ENCODE measurements at places on chromosomes 5 and 9.

DNA sequence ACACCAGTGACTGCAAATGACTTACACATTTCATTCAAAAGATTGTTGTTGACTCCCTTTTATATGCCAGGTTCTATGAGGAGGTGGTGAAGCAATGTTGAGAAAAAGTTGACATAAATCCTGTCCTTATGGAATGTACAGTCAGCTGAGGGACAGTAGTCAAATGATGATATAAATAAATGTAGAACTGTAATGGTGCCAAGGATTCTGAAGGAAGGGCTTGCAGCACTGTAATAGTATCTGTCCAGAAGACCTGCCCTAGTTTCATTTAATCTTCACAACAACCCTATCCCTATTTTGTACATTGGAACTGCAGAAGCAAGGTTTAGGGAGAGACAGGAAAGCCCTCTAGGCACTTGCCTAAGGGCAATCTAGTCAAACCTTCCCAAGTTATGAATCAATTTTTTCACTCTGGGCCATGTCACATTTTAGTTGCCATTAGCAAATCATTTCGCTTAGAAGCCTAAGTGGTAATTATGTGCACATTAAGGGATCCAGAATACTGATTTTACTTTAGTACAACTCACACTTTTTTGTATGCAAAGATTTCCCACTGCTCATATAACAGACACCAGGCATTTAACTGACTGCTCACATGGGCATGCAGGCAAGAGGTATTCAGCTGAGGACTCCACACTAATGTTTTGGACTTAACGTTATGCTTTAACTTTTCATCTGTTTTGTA lies 34.5 kb upstream of the LIFR start:
- DNase-seq, result no peak

DNA sequence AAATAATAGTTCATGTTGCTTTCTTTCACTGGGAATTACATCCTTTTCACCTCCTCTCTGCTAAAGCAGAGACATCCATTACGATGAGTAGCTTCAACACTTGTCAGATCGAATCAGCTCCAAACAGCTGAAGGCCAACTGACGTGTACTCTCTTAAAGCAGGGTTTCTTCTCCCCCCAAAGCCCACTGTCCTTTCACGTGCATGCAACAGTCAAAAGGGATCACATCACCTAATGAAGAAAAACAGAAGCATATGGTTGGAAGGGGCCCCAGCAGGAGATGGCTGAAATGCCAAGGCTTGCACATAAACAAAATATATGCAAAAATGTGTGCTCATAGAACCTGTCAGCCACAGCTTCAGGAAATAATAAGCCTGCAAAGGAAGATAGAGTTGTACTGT lies 421.6 kb downstream of the ANXA1 start:
- DNase-seq, result no peak

DNA sequence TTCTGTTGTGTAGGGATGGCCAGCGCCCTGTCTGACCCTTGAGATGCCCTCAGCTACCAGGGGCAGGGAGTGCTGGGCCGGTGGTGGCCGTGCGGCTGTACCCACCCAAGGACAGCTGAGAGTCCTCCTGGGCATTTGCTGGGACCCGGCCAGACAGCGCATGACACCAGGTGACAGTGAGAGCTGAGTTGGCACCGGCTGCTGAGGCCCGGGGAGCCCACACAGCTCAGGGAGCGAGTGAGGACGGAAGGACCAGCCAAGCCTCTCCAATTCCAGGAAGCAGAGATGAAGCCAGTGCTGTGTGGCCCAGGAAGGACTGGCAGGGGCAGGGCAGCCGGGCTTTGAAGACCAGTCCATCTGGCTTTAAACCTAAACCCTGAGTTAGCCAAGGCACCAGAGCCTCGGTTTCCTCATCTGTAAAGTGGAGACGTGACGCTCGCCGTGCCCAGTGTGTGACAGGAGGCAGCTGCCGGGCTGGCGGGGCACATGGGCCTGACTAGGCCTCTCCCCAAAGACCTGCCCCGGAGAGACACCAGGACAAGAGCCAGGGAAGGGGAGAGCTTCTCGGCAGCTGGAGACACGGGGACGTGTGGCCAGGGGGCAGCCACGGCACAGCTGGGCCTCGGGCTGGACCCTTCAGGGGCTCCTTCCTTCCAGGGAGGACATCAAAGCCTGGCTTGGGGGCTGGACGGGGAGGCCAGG lies 3.0 kb upstream of the AGPAT2 start:
- no peak for DNase-seq

GRCh38 chr9:130051855-130052254 lies 1.9 kb upstream of the GPR107 start:
- DNase-seq, result no peak

GRCh38 chr9:72207278-72207677 lies 58.0 kb downstream of the GDA start:
- DNase-seq, result no peak

DNA sequence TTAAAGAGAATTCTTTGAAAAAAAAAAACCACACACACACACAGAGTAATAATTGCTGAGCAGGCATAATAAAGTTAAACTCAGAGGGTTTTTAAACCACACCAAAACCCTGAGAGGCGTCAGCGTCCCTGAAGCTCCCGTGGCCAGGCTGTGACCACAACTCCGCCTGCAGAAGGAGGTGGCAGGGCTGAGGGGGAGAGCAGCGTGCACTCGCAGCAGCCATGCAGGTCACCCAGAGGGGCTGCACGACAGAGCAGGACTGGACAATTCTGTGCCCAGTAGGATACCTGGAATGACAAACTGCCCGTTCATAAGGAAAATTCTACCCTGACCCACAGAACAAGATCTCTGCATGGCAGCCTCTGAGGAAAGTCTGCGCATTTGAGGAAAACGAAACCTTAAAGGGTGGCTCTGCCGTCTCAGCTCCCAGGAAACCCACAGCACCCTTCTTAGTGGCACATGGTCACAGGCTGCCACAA lies 44.0 kb downstream of the ROR2 start:
- DNase-seq, result peak; percentile 44

- DNase-seq, result peak; percentile 96
These were observed 201.3 kb downstream of the GABRG2 start for GRCh38 chr5:162268694-162269481.

- no peak for DNase-seq
These were observed 129.0 kb upstream of the IRX4 start for GRCh38 chr5:2011481-2012411.

- peak; percentile 97 for DNase-seq
These were observed 29.8 kb downstream of the UGCG start for GRCh38 chr9:111926421-111926875.

GRCh38 chr9:132740526-132741309 lies 70.5 kb downstream of the GTF3C4 start:
- no peak for DNase-seq

GRCh38 chr9:89435071-89435823 lies 62.7 kb downstream of the SEMA4D start:
- no peak for DNase-seq

DNA sequence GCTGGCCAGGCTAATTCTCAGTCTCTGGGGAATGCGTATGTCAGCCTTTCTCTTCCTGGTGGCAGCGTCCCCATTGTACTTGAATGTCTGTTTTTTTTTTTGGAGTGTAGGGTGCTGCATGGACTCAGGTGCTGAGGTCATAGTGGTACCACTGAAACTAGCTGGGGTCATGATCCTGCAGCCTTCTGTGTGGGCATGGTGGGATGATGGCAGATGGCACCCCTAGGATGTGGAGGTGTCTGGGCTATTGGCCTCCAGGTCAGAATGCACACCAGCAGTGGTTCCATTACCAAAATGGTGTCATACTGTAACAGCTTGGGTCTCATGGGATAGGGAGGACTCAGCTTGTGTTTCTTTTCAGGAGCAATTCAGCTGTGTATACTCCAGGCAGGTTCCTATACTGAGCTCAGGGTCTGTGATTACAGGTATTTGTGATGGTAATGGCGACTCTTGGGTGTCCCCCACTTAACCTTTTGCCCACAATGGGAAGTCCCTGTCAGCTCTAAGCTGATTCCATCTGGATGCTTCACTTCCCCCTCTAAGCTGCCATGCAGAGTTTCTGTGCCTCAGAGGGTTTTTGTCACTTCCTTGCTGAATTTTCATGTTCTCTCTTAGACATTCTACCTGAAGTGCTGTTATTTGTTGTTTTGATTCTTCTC lies 17.9 kb downstream of the HSD17B4 start:
- DNase-seq, result peak; percentile 60

GRCh38 chr5:117013280-117013877 lies 438.8 kb upstream of the SEMA6A start:
- DNase-seq, result no peak

- DNase-seq, result peak; percentile 20
These were observed 41.0 kb downstream of the CCNJL start for GRCh38 chr5:160271396-160271795.

GRCh38 chr9:131253891-131254491 lies 22.3 kb downstream of the FAM78A start:
- peak; percentile 95 for DNase-seq

GRCh38 chr9:37390759-37391158 lies 31.7 kb upstream of the GRHPR start:
- DNase-seq, result peak; percentile 9

GRCh38 chr9:129776566-129776937 lies 23.7 kb upstream of the PTGES start:
- no peak for DNase-seq

DNA sequence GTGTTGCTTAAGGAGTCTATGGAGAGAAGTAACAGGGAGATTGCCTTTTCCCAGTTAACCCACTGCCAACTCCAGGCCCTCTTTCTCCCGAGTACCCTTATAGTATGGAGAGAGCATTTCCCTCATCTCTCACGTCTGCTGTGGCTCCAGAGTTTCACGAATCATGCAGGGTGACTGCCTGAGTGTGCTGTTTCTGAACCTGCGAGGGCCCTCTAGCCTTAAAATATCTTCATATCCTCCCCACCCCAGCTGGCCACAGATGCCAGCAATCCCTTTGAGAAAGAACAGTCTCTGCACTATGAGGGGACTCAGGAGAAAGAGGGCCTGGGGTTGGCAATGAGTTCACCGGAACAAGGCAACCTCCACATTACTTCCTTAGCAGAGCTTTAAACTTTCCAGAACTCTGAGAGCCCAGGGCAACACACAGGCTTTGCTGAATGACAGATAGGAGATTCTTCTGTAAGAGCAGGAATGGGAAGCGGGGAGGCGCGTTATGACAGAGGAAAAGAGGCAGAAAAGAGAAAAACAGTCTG lies 81.6 kb upstream of the ANKH start:
- DNase-seq, result no peak

GRCh38 chr5:175603987-175604739 lies 53.7 kb upstream of the HRH2 start:
- no peak for DNase-seq

GRCh38 chr5:91443761-91444467 lies 60.8 kb upstream of the ARRDC3 start:
- no peak for DNase-seq

DNA sequence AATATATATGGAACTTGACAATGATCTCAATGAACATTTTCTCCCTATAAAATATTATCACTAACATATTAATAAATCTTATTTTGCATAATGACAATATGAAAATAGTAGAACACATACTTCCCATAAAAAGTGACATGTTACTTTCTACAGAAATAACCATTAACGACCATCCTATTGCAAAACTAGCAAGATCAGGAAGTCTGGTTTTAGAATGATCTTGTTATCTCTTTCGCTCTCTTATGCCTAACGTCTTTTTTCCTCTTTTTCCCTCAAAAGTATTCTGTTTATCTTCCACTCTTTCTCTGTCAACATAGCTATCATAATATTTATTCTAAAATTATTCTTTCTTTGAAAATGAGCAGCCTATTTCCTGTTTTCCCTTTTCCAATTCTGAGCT lies 21.6 kb upstream of the C5orf46 start:
- DNase-seq, result peak; percentile 74

GRCh38 chr5:1732945-1733344 lies 66.7 kb downstream of the MRPL36 start:
- DNase-seq, result no peak

DNA sequence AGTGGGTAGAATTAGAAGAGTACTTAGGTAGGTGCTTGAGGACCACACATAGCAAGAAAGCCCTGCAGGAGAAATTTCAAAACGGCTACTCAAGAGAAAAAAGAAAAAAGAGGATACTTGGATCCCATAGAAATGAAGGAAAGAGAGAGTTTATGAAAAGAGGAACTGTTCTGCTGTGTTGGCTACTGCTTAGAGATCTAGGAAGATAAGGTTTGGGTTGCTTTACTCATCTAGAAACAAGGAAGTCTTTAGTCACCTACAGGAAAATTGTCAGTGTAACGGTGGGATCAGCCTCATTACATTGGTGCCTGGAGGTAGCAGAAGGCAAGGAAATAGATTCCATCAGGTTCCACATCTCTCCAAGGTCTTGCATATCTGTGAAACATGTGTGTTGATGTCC lies 14.8 kb upstream of the C5orf46 start:
- DNase-seq, result peak; percentile 86

DNA sequence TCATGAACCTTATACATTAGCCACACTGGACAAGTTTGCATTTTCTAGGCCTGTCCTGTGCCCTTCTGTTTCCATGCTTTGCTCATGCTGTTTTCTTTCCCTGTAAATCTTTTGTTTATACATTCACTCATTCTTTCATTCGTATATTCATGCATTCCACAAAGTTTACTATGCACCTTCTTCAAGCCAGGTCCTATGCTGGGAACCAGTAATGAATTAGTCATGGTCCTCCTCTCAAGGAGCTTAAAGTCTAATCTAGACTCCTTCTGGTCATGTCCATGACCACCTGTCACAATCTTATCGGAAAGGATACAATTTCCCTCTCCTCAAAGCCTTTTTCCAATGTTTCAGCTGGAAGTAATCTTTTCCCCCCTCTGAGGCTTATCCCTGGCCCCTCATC lies 9.1 kb upstream of the XPA start:
- no peak for DNase-seq

DNA sequence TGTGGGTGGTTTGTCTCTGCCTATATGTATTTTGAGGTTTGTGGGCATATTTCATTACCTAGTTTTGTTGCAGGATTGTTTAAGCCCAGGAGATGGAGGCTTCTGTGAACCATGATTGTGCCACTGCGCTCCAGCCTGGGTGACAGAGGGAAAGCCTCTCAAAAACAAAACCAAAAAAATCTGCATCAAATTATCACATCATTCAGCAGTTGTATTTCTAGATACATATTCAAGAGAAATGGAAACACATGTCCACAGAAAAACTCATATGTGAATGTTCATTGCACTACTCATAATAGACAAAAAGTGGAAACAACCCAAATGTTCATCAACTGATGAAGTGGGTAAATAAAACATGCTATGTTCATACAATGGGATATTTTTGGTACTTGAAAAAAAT lies 29.9 kb downstream of the HSPA4 start:
- DNase-seq, result no peak

GRCh38 chr9:81597419-81598122 lies 91.8 kb downstream of the TLE1 start:
- DNase-seq, result no peak
